ENCODE measurements at places on chromosomes 4 and X.

- no peak for DNase-seq
Measured at GRCh38 chr4:135605076-135605475, 1403.5 kb upstream of the PABPC4L start.

GRCh38 chr4:156939139-156939538, 32.5 kb downstream of the PDGFC start:
- DNase-seq, result no peak

- DNase-seq, result no peak
Measured at GRCh38 chrX:109281483-109282275, 200.2 kb downstream of the GUCY2F start.

DNA sequence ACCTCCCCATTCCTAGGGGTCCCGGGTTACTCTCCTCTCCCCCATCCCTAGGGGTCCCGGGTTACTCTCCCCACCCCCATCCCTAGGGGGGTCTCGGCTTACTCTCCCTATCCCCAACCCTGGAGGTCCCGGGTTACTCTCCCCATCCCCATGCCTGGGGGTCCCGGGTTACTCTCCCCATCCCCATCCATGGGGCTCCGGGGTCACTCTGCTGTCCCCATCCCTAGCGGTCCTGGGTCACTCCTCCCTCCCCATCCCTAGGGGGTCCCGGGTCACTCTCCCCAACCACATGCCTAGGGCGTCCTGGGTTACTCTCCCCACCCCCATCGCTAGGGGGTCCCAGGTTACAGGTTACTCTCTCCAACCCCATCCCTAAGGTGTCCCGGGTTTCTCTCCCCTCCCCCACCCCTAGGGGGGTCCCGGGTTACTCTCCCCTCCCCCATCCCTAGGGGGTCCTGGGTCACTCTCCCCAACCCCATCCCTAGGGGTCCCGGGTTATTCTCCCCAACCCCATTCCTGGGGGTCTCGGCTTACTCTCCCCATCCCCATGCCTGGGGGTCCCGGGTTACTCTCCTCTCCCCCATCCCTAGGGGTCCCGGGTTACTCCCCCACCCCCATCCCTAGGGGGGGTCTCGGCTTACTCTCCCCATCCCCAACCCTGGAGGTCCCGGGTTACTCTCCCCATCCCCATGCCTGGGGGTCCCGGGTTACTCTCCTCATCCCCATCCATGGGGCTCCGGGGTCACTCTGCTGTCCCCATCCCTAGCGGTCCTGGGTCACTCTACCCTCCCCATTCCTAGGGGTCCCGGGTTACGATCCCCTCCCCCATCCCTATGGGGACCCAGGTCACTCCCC, 821 bp downstream of the ASMTL start:
- DNase-seq, result no peak

DNA sequence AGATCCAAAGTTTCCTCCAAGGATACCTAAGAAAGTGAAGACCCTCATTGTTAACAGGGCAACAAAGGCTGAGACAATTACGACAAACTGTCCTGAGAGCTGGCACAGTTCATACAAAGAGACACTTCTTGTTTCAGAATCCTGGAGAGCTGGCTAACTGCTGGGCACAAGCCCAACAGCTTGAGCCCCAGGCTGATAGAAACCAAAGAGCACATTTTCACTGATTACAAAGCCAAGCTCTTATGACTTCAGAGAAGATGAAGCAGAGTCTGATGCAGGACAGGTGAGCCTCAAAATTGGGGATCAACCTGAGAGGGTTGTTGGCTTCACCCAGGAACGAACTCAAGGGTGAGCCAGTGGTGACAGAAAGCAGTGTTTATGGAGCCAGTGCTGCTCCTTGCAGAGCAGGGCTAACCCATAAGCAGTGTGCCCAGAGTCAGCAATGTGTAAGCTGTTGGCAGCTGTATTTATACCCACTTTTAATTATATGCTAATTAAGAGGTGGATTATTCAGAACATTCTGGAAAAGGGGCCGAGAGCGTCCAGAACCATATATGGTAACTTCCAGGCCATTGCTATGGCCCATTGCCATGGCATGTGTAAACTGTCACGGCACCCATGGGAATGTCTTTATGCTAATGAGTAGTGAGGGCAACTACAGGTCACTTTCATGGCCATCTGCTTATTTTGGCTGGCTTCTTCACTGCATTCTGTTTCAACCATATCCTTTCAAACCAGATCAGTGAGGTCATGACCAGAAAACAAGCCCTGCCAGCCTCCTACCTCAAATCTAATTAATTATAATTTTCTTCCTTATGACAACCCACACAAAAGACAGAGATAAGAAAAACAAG, 183.7 kb downstream of the EVC2 start:
- no peak for DNase-seq

GRCh38 chr4:150354214-150354796, 227.6 kb upstream of the MAB21L2 start:
- no peak for DNase-seq

DNA sequence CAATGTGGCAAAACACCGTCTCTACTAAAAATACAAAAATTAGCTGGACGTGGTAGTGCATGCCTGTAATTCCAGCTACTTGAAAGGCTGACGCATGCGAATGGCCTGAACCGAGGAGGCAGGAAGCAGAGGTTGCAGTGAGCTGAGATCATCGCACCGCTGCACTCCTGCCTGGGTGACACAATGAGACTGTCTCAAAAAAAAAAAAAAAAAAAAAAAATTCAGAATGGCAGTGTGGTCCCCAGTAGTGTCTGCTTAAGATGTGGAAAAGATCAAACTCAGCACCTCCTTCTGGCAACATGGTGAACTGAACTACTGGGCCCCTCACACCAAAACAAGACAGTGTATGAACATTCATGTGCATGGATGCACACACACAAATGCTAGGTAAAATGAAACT, 32.2 kb downstream of the SMS start:
- no peak for DNase-seq

DNA sequence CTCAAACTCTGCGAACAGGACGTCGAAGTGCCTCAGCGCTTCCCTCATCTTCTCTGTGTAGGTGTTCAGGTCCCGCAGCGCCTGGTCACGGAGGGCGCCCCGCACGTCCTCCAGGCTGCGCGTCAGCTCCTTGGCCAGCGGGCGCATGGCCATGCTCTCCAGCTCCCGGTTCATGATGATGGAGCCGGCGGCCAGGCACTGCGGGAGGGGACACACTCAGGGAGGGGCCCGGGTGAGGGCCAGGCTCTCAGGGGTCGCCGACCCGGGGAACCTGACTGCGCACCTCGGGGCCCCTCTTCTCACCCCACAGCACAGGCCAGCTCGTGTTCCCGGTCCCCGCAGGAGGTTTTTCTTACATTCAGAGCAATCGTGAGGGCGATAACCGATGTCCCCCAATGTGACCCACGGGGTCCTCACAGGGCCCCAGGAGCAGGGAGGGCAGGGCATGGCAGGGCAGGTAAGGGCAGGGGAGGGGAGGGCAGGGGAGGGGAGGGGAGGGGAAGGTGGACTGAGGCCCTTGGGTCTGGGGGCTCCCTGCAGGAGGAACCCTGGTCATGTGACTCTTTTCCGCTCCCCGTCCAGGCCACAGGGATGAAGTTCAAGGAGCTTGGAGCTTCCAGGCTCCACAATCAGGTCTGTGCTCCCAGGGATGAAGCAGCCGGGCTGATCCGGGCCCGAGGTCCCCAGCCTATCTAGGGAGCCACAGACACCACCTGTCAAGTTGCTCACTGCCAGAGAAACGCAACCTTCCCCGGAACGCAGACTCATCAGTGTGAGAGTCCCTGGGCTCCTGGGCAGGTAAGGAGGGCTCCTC, 77.8 kb upstream of the MXD4 start:
- no peak for DNase-seq

DNA sequence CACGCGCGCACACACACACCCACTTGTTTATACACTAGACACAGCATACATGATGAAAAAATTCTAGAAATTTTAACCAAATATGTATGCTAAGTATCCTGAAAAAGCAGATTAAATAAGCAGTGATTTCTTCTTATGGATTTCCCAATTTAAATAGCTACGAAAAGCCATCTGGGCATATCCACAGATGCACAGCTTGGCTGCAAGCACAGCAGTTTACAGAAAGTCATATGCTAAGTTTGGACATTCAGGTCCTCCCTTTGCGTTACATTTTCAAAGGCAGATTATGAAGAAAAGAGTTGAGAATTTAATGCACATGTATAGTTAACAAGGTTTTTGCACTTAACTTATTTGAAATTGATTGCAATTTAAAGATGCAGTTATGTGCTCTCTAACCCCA, 542.2 kb upstream of the EPHA5 start:
- no peak for DNase-seq

GRCh38 chr4:46123913-46124755, at the start of gene GABRG1:
TSS of gene GABRG1 (minus strand) at chr4:46124054. CDS start at chr4:46123913, 141 bp downstream.
- no peak for DNase-seq

DNA sequence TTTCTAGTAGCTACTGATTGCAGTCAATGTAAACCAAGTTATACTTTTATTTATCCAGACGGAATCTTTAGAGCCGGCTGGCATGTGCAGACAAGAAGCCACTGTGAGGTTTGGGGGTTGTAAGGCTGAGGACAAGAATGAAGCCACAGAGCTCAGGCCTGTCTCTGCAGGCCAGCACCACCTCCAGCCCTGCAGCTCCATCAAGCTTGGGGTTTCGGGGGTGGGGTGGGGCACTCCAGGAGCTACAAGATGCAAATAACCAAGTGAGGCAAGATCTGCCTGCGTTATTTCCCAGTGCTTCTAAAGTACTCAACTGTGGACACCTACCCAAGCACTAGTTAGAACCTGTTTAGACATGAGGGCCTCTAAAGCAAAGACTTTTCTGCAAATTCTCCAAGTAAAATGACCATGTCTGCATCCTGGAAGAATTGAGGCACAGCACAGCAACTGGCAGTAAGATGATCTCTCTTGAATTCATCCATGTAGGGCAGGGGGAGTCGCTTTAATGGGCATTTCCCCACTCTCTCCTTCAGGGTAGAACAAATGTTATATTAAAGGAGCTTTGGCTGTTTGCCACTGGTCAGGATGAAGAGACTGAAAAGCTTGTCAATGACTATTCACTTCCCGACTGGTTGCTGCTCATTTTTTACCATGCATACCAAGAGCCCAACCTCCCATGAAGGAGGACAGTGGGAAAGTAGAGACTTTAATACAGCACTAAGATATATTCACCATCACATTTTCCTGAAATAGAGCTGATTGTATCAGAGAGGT, 222.5 kb downstream of the MGST2 start:
- peak; percentile 68 for DNase-seq

DNA sequence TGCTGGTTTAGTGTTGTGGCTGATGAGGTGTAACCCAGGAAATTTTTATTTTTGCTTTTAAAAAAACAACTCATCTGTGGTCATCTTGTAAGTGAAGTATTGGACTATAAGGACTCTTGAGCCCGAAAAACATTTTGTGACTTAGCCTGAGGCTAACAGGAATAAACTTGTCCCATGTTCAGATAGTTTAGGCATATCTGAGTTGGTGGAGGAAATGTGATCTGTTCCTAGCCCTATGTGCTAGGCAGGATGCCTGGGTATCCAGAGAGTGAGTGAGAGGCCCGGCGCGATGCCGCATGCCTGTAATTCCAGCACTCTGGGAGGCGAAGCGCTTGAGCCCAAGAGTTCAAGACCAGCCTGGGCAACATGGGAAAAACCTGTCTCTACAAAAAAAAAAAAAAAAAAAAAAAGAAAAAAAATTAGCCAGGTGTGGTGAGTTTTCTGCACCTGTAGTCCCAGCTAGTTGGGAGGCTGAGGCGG, 3.7 kb downstream of the SMS start:
- DNase-seq, result no peak

GRCh38 chr4:41517747-41518146, 20.2 kb upstream of the LIMCH1 start:
- DNase-seq, result no peak

DNA sequence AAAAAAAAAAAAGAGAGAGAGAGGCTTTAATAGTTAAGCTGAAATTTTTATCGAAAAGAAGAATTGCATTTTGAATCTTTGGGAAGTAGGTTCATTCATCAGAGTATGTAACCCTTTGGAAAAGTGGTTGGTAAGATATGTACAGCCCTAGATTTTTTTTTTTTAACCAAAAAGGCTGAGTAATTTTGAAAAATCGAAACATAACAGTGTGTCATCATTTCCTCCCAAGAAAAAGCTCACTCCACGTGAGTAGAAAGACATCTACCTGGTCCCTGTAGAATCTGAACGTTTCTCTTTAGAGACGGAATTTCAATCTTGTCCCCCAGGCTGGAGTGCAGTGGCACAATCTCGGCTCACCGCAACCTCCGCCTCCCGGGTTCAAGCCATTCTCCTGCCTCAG, 16.2 kb downstream of the SHOX start:
- DNase-seq, result no peak

DNA sequence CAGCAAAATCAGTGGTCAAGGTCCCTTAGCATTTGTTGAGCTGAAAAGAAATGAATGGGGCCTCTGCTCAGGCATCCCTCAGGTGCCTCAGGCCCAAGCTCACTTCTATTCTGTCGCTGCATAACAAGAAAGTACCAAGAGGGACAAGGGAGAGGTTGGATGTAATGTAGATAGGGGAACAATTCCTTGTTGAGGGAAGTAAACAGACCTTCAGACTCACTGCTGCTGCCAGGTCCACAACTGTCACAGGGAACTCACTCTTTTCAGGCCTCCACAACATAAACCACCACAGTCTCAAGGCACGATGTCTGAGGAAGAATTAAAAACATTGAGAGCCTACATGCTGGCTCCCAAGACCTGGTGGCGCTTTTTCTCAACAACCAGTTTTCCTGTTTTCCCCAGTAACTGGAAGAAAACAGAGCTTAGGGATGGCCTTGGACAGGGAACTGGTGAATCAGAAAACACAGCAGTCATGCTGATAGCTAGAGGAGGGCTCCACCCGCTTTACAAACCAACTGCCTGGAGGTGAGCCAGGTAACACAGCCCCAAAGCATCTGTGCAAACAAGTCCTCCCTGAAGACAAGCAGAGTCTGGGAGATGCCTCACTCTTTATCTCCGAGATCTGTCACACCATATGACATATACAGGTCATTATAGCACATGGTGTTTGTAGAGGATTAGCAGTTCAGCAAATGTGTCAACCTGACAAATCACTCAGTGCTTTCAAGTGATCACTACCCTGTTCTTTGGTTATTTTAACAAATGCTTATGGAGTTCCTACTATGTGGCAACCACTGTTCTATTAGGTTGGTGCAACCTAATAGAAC, 14.3 kb upstream of the AWAT1 start:
- DNase-seq, result no peak

DNA sequence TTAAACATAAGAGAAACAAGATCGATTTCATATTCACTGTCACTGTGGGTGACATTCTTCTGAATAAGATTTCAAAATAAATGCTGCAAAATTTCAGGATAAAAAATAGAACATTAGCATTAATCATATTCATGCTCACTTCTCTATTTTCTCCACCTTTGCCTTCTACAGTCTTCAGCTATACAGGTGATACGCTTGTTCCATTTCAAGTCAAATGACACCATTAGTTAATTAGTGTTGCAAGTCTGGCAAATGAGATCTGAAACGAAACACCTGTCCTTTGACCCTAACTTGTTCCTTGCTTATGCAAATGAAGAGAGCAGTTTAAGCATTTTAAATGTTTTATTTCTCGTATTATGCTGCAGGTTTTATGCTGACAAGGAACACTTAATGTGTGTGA, 667.5 kb upstream of the MAGEB2 start:
- no peak for DNase-seq

GRCh38 chr4:123889507-123889906, 492.9 kb downstream of the SPRY1 start:
- no peak for DNase-seq
